ENCODE measurements at places on chromosomes 1 and 21. TPM values are rescaled to one million over a fixed set of nuclear protein-coding genes. Genes with fewer than 3 reads are reported as not detected.

The FCAMR gene
- not detected for total RNA-seq

The TMEM69 gene
- total RNA-seq = 9.5 TPM

DNA sequence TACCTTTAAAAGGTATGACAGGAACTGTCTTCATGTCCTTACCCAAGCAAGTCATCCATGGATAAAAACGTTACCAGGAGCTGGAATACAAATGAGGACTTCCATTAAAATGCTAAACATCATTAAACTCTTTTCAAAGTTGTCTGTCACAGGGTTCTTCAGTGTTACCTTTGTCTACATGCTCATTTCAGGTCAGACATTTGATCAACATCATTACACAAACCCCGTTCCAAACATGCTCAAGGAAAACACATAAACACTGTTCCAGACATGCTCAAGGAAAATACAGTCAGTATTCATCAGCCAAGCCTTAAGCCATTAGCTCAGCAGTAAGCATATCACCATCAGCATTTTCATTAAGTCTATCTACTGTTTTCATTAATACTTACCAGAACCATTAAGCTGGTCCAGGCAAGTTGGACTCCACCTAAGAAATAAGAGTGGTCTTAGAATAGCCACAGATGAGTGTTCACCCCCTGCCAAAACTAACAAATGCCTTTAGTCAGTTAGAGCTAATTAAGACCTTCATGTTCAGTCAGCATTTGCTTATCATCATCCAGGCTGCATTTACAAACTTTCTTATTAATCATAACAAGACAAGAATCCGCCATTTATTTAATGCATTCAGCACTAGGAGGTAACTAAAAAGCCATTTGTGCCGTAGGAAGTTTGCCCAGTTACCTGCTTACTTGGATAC lies 2.2 kb downstream of the GAS5 start:
- DNase-seq = no peak

DNA sequence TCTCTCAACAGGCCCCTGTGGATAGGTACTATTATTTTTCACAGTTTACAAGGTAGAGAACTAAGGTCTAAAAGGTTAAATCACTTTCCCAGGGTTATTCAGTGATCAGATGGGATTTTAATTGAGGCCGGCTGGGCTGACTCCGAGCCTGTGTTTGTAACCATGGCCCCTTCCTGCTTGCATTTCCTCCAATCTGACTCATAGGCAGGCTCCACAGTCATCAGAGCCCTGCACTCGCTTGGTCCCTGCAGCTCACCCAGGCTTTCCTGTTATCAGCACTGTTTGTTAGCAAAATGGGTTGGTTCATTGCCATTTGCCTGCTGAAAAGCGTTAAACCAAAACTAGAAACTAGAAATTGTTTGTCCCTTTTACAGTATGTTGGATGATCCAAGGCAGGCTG lies 41.4 kb upstream of the LMX1A start:
- peak; percentile 37 for DNase-seq

Data from fibroblast of lung (primary cell).